ENCODE measurements at places on chromosomes 11 and 22. TPM values are rescaled to one million over a fixed set of nuclear protein-coding genes. Genes with fewer than 3 reads are reported as not detected.

MARK2 gene
- polyA plus RNA-seq = 14.5 TPM

CARD10 gene
- 5.8 TPM for polyA plus RNA-seq

TTC9C gene
- polyA plus RNA-seq = 32.5 TPM

LYVE1 gene
- 0.10 TPM for polyA plus RNA-seq

RGL4 gene
- polyA plus RNA-seq = not detected

LIF gene
- polyA plus RNA-seq = 121 TPM

OSM gene
- polyA plus RNA-seq = not detected

HIC2 gene
- 0.93 TPM for polyA plus RNA-seq

OR10A2 gene
- not detected for polyA plus RNA-seq

SF3B2 gene
- polyA plus RNA-seq = 88.2 TPM

FAM227A gene
- polyA plus RNA-seq = 1.0 TPM

SCGB1D2 gene
- polyA plus RNA-seq = not detected

TXN2 gene
- polyA plus RNA-seq = 168 TPM

GAS2 gene
- 0.32 TPM for polyA plus RNA-seq

ACR gene
- polyA plus RNA-seq = not detected

CSF2RB gene
- not detected for polyA plus RNA-seq

TYR gene
- not detected for polyA plus RNA-seq

TRIM29 gene
- not detected for polyA plus RNA-seq

TCN2 gene
- polyA plus RNA-seq = 9.1 TPM

MMP3 gene
- polyA plus RNA-seq = 1.2 TPM

PARVA gene
- polyA plus RNA-seq = 134 TPM

PCNX3 gene
- 9.7 TPM for polyA plus RNA-seq

MIOX gene
- polyA plus RNA-seq = 0.14 TPM

CBLIF gene
- not detected for polyA plus RNA-seq

EMID1 gene
- 1.1 TPM for polyA plus RNA-seq

SEPTIN5 gene
- polyA plus RNA-seq = 15.5 TPM

PDGFD gene
- 50.1 TPM for polyA plus RNA-seq

MMP11 gene
- polyA plus RNA-seq = 9.0 TPM

OR51B6 gene
- polyA plus RNA-seq = not detected

NRXN2 gene
- not detected for polyA plus RNA-seq

DNHD1 gene
- 2.2 TPM for polyA plus RNA-seq

MAJIN gene
- polyA plus RNA-seq = not detected

KCNE3 gene
- polyA plus RNA-seq = 1.0 TPM

TMEM25 gene
- 26.1 TPM for polyA plus RNA-seq

OR8J1 gene
- not detected for polyA plus RNA-seq

SGSM1 gene
- not detected for polyA plus RNA-seq

DDTL gene
- 1.1 TPM for polyA plus RNA-seq

Data from AG04450 (cell line).